NCI-H524 treated with DMSO at 0.1 percent for 48 hours (cell line): ENCODE measurements at places on chromosomes 2 and 18.

GRCh38 chr2:139613264-139613663 is 833.1 kb upstream of the NXPH2 start:
- DNase-seq: peak; percentile 81

- DNase-seq: no peak
These were observed 825.6 kb upstream of the HS6ST1 start for GRCh38 chr2:129144082-129144791.

DNA sequence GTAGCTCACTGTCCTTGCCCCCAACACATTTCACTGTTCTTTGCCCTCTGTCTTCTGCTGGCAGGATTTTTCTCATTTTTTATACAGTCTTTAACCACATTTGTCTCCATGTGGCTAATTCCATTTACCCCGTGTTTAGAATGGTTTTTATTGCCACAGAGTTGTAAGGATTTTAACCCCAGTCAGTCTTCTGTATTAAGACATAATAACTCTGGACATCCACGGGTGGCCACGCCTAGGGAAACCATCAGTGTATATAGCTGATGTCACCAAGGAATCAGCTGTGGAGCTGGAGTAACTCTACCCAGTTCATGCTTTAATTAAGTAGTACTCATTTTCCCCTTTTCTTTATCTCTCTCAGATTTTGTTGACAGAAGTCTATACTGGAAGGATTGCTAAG is 139.8 kb downstream of the MAP4K4 start:
- no peak for DNase-seq

- no peak for DNase-seq
These were observed 148.6 kb downstream of the B3GNT2 start for GRCh38 chr2:62344472-62344871.

DNA sequence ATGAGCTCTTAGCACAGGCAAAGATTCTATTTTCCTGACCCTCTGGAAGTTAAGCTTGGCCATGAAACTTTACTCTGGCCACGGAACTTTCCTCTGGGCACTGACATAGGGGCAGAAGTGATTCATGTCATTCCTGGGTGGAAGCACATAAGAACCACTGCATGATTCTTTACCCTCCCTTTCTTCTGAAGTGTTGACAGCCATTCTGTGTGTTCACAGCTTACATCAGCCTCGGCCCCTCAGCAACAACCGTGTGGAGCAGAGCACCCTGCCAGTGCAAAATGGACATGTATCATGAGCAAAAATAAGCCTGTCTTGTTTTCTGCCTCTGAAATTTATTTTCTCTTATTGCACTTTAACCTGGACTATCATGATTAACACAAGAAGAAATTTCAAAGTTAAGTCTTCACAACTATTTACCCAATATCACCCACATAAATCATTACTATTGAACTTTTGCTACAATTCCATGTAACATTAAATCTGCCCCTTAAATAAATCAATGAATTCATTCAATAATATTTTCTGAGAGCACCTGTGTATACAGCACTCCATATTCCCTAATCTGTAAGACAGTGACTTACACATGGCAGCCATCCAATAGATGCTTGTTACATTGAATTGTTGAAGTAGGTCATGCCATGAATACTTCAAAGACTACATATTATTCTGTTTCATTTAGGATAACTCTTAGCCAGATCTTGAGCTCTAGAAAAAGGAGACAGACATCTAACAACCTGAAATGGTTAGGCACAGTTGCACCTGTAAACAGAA is 531.9 kb downstream of the IRS1 start:
- no peak for DNase-seq

DNA sequence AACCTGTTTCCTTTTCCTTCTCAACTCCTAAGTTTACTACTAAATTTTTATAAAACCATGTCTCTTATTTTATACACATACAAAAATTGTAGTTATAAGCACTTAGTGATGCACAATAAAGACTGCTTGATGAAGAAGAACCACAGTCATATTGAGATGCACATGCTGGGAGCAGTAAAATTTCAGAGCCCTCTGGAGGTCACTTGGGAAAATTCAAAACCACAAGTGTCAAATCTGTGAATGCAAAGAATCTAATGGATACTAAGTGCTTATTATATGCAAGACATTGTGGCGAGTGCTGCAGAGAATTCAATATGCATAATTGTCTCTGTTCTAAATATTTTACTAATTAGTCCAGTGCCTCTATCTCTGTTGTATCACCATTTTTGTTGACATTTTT is 180.5 kb downstream of the VWC2L start:
- no peak for DNase-seq

DNA sequence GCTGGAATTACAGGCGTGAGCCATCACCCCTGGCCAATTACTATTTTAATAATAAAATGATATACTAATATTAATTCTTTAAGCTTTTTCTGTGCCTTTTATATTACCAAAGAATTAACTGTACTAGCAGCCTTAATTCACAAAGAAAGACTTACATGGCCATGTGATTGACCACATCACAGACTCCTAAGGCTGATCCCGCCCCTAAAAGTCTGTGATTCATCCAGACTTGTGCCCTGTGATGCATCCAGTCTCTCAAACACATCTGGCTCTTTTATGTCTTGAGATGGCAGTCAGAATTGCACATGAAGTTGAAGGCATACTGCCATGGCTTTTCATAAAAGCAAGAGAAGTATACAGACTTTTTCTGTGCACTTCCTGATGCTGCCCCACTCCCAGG is 91.7 kb downstream of the DTNA start:
- no peak for DNase-seq

DNA sequence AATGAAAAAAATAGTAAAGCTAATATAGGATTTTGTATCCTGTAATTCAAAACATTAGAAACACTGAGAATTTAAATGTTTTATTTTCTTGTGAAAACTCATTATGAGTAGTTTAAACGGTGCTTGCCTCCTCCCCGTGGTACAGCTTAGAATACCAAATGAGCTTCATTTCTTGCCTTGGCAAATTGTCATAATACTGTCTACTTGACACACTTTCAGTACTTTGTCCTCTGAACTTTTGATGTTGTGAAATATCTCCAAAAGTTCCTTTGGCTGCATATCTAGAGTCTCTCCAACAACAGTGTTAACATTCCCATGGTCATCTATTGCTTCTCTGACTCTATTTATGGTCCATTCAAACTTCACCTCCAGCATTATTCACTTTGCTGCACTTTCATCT is 61.9 kb upstream of the EPB41L5 start:
- no peak for DNase-seq

DNA sequence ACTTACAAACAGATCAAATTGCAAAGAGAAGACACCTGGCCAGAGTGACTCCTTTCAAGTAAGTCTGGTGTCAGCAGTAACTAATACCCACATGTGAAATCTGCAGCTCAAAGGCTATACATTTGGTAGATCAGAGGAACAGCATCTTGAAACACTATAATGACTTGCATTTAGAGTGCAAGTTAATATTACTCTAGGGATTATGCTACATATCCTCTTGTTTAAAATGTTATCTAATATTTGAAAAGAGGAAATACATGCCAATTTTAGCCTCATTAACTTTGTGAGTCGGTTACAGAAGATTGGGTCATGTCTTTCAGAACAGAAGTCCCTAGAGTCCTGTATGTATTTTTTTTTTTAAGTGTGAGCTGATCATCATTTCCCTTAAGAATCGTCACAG is 15.2 kb downstream of the LANCL1 start:
- DNase-seq: peak; percentile 6

- no peak for DNase-seq
These were observed 2129.4 kb upstream of the PIK3C3 start for GRCh38 chr18:39825485-39826150.
